ENCODE measurements at places on chromosomes 4 and X. TPM values are rescaled to one million over a fixed set of nuclear protein-coding genes. Genes with fewer than 3 reads are reported as not detected.

GRCh38 chr4:77235289-77235854 lies 78.4 kb downstream of the CCNG2 start:
- no peak for DNase-seq

- no peak for DNase-seq
Observed at GRCh38 chr4:163251204-163251603, 81.2 kb downstream of the NPY1R start.

GRCh38 chr4:2085496-2085901 lies 26.4 kb downstream of the NAT8L start:
- DNase-seq: no peak

GRCh38 chr4:107444-108429 lies 16.6 kb upstream of the ZNF718 start:
- no peak for DNase-seq

- DNase-seq: no peak
Observed at GRCh38 chr4:143356493-143356892, 19.8 kb downstream of the GAB1 start.

GRCh38 chr4:793941-794621 lies 31.8 kb downstream of the CPLX1 start:
- no peak for DNase-seq

- DNase-seq: no peak
Observed at GRCh38 chr4:95361696-95361965, 187.1 kb downstream of the UNC5C start.

DNA sequence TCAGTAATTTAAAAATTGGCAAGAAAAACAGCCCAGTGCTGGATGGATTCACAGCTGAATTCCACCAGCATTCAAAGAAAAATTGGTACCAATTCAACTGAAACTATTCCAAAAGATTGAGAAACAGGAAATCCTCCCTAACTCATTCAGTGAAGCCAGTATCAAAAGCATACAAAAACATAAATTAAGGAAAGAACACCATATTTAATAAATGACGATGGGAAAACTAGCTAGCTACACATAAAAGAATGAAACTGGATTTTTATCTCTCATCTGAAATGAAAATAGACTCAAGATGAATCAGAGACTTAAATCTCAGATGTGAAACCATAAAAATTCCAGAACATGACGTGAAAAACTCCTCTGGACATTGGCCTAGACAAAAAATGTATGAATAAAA lies 516.8 kb upstream of the SPANXN1 start:
- DNase-seq: no peak

DNA sequence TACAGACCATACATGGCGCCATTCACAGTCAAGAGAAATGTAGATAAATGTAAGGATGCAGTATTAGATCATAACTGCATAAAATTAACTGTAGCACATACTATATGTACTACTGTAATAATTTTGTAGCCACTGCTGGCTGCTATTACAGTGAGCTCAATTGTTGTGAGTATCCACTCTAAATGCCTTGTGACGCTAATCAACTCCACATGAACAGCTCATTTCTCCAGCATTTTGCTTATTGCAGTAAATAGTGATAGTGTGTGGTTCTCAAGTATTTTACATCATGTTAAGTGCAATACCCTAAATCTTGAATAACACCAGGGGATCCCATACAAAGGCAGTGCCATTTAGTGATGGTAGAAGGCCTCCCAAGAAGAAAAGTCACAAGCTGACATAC lies 21.2 kb downstream of the FGFBP1 start:
- DNase-seq: no peak

DNA sequence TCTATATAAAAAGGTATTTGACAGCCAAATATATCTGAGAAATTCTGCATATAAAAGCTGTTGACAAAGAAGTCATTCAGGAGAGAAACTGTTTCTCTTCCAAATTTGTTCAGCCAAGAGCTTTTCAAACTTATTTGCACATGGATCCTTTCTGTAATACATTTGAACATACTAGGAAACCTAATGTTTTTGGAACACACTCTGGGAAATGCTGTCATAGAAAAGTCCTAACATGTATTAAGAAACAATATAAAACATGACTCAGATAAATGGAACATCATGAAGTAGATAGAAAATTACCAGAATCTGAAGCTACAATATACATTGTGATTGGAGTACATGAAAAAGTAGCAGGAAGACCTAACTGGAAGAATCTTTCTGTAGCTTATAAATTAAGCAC lies 781.5 kb upstream of the EPHA5 start:
- DNase-seq: no peak

DNA sequence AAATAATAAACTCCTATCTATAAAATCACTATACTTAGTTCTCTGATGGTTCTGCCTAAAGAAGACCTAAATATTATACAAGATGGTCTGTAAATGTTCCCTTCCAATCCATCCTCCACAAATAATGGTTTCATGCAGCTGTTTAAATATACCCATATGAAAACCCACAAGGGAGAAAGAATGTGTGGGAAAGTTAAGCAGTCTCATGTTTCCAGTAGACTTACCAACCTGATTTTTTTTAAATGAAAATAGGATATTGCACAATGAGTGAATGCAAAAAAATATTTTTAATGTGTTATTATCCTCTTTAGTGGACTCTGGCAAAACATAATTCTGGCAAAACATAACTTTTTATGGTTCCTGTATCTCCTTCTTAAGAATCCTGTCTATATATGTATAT lies 23.3 kb downstream of the CAMK2D start:
- DNase-seq: no peak

- DNase-seq: no peak
Observed at GRCh38 chrX:30957753-30958152, 68.7 kb upstream of the TAB3 start.

DNA sequence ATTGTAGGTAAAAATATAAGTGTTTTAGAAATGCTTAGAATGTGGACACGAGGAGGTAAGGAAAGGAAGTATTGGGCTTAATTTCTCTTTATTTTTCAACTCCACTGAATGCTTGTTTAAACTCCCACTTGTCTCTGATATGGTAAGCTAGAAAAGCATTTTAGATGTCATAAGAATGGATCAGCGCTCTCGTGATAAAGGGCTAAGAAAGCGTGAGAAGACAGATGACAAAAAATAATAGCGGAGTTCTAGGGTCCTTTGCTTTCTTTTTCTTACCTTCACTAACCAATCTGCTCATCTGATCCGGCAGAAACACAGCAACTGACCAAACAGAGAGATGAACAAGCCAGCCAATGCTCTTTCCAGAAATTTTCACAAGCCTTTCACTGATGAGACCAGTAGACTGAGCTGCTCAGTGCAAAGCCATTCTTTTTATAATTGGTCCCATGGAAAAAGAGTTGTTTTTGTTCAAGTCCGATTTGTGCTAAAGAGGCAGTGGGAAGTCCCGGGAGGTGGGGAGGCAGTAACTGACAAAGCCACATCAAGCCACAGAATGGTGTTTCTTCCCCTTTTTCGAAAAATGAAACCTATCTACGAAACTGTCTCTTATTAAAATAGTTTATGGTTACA lies at the start of gene TASL:
Gene TASL (minus strand): TSS at position 405 of the 630 bp plus-strand sequence. CDS start 17,411 bp downstream, outside the sequence.
- DNase-seq: no peak

Gene SCOC
- total RNA-seq: 45.7 TPM

Gene CTAG2
- total RNA-seq: not detected

Gene IL1RAPL1
- 1.2 TPM for total RNA-seq

Gene PLK4
- total RNA-seq: 9.1 TPM

Gene SLC38A5
- 8.3 TPM for total RNA-seq

All from glomerular endothelial cell (primary cell).